ENCODE measurements at places on chromosomes 4 and X. TPM values are rescaled to one million over a fixed set of nuclear protein-coding genes. Genes with fewer than 3 reads are reported as not detected.

Gene GAK
- total RNA-seq, result 151 TPM

Gene FABP2
- not detected for total RNA-seq

Gene NUDT10
- 0.95 TPM for total RNA-seq

Gene FAM114A1
- total RNA-seq, result 80.6 TPM

Gene PAGE2B
- not detected for total RNA-seq

Gene SOD3
- 86.8 TPM for total RNA-seq

Gene NXF2
- not detected for total RNA-seq

Gene SPANXC
- not detected for total RNA-seq

Gene EGF
- 1.6 TPM for total RNA-seq

Gene NAP1L3
- 5.2 TPM for total RNA-seq

Gene CT45A2
- not detected for total RNA-seq

Gene TMSB15A
- total RNA-seq, result not detected
